ENCODE measurements at places on chromosomes 12 and 14.

- DNase-seq: no peak
These were observed 54.7 kb downstream of the DICER1 start for GRCh38 chr14:95102680-95103044.

DNA sequence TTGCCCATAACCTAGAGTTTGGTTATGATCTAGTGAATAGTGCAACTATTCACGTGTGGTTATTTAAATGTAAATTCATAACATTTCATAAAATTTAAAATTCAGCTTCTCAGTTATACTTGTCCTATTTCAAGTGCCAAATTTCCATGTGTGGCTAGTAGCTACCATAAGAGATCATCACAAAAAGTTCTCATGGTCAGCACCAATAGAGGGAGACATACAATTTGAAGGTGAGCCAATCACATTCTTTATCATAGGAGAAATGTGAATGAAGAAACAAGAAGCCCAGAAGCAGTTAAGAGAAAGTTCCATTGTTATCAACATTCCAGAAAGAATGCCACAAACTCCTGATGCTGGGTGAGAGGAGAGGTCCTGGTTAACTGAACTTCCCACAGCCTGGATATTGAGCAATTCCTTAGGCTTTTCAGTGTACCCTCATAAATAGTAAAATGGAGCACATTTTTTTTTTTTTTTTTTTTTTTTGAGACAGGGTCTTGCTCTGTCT lies 892.9 kb upstream of the USP15 start:
- no peak for DNase-seq

GRCh38 chr12:100737168-100737567 lies 57.4 kb upstream of the ANO4 start:
- no peak for DNase-seq

DNA sequence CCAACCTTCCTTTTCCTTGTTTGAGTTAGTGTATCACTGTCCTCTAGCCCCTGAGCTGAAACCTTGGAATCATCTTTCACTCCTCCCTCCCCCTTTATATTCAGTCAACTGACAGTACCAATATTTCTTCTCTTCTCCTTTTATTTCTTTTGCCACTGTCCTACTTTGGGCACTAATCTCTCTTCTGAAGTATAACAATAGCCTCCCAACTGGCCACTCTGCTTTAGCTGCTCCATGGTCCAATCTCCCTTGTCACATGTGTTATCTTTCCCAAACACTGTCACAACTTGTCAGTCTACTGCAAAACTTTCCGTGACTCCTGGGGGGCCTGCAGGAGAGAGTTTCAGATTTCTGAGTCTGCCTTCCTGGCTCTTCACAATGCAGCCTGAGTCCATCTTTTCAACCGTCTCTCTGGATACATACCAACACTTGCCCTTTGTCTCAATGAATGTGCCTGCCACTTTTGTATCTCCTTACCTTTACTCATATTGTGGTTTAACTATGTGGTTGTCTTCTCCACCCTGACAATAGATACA lies 471.2 kb downstream of the DIO2 start:
- DNase-seq: no peak

GRCh38 chr14:80475074-80475473 lies 263.8 kb upstream of the DIO2 start:
- no peak for DNase-seq

- DNase-seq: no peak
These were observed 106.9 kb upstream of the PTPRB start for GRCh38 chr12:70744178-70744577.

DNA sequence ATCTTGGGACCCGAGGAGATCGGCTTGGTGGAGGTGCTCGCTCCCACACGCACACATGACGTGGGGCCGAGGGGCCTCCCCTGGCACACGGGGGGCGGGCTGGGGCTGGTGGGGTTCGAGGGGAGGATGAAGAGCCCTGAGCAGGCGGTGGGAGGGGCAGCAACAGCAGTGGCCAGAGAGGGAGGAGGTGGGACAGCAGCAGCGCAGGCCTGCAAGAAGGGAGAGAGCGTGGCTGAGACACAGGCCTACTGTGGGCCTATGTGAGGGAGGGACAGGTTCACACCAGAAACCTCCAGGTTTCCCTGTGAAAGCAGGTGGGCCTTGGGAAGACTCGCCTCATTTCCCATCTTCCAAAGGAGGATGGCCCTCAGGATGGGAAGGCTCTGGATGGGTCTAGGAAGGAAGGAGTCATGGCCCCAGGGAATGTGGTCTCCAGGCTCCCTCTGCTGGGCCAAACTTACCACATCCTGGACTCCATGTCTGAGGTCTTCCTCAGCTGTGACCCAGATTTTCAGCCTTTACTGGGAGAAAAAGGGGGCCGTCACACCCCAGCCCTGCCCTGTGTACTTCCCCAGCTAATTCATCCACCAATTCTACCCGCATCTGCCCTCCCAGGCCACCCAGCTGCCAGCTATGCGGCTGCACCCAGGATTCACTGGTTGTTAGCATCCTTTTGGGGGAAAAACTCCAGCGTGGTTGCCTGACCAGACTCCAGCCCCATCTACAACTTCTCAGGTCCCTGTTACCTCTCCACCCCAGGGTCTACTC lies 2.8 kb downstream of the PIANP start:
- peak; percentile 17 for DNase-seq
